ENCODE measurements at places on chromosomes 1 and 21.

- DNase-seq, result no peak
Observed at GRCh38 chr21:27513016-27513415, 546.1 kb upstream of the ADAMTS5 start.

GRCh38 chr1:25666460-25666859 is 49.9 kb downstream of the MAN1C1 start:
- DNase-seq, result no peak

DNA sequence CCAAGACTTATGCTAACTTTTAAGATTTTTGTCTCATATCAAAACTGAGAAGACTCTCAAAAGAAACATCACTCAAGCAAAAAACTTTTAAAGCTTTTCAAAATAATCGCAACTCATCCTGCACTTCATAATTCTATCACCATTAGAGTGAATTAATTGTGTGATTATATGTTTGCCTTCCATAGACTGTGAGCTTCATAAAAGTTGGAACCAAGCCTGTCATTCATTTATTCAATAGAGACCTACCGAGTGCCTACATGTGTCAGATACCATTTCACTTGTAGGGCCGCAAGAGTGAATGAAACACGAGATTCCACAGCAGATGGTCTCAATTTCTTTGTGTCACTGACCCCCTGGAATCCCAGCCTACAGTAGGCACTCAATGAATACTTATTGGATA is 106.4 kb downstream of the RHOU start:
- no peak for DNase-seq

- no peak for DNase-seq
Observed at GRCh38 chr1:229199261-229200243, 71.4 kb upstream of the RAB4A start.

- DNase-seq, result no peak
Observed at GRCh38 chr1:13922466-13923110, 222.6 kb downstream of the PRDM2 start.

- no peak for DNase-seq
Observed at GRCh38 chr1:157201767-157202166, 63.6 kb upstream of the ETV3 start.

GRCh38 chr21:37561941-37562919 is 195.7 kb downstream of the DYRK1A start:
- no peak for DNase-seq

- no peak for DNase-seq
Observed at GRCh38 chr1:40798366-40799281, 15.0 kb downstream of the KCNQ4 start.

DNA sequence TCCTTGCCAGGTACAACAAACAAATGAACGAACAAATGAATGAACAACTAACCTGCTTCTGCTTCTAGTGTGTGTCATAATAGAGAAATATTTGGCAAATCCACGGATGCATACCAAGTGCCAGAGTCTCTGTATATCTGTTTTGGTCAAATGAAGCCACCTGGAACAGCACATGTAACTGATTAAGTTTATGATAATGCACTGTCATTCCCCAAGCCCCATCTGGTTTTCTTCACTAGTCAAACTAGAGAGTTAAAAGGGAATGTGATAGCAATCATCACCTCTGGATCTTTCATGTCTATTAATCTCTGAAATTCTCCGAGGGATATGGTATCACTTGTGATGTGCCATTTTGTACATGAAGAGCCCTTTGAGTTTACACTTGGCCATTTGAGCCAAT is 21.0 kb upstream of the SCAF4 start:
- DNase-seq, result no peak

All from activated naive CD4-positive, alpha-beta T cell treated with anti-CD3 and anti-CD28 coated beads, Interleukin-2, amount 50 U/mL, for 72 hours (primary cell).